Activated T-cell treated with anti-CD3 and anti-CD28 coated beads, Interleukin-2, amount 50 U/mL, for 24 hours (primary cell): ENCODE measurements at places on chromosomes 4 and X.
A peak's percentile ranks its signal among the peaks of the same experiment; 100 is the strongest.

GRCh38 chrX:37726346-37726745 lies 40.8 kb downstream of the XK start:
- DNase-seq: no peak
- no peaks in the 10 kb centered on the region for H3K4me1 ChIP-seq
- H3K36me3 ChIP-seq: no peaks in the 10 kb centered on the region
- no peak overlapping the region for H3K27ac ChIP-seq

GRCh38 chr4:15769202-15769601 lies 8.9 kb upstream of the CD38 start:
- H3K27me3 ChIP-seq: peaks cover 3% of the 10 kb centered on the region
- peaks cover 74% of the 10 kb centered on the region for H3K4me1 ChIP-seq
- no peak for DNase-seq
- no peak overlapping the region for H3K4me3 ChIP-seq
- H3K36me3 ChIP-seq: no peaks in the 10 kb centered on the region

DNA sequence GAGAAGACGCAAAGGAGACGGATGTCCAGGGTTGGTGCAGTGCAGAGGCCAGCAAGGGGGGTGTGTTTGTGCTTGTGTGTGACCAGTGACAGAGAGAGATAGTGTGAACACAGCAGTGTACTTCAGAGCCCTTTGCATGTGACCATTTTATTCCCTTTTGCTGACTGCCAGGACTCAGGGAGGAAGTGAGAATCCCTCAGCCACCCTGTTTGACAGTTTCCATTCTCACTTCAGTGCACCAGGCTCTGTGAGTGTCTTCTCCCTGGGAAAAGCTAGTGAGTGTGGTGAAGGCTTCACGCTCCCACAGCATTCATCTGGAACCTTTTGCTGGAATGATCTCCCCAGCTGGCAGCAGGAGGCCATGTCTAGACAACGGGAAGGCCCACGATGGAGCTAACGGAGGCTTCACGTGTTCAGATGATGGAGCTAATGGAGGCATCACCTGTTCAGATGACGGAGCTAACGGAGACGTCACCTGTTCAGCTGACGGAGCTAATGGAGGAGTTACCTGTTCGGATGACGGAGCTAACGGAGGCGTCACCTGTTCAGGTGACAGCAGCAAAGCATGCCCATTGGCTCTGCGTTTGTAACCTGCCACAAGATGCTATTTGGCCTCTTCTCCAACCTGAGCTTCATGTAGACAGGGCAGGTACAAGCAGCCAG lies 195.4 kb downstream of the AFAP1 start:
- no peak for DNase-seq
- H3K4me3 ChIP-seq: no peak overlapping the region
- no peak overlapping the region for H3K27ac ChIP-seq
- no peaks in the 10 kb centered on the region for H3K27me3 ChIP-seq
- H3K4me1 ChIP-seq: peaks cover 7% of the 10 kb centered on the region

DNA sequence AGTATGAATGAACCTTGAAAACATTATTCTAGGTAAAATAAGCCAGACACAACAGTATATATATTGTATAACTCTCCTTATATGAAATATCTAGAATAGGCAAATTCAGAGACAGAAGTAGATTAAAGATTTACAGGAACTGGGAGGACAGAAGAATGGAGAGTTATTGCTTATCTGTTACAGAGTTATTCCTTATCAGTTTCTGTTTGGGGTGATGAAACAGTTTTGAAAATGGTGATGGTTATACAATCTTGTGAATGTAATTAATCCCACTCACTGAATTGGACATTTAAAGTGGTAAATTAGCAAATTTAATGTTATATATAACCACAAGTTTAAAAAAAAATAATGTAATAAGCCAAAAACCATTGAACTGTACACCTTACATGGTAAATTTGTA lies 14.5 kb upstream of the EXOC1 start:
- H3K4me3 ChIP-seq: no peak overlapping the region
- no peak for DNase-seq
- no peaks in the 10 kb centered on the region for H3K4me1 ChIP-seq
- H3K27ac ChIP-seq: no peak overlapping the region

GRCh38 chr4:181301735-181302710 lies 941.2 kb upstream of the TENM3 start:
- DNase-seq: no peak
- H3K27ac ChIP-seq: no peak overlapping the region
- H3K4me3 ChIP-seq: no peak overlapping the region
- no peaks in the 10 kb centered on the region for H3K36me3 ChIP-seq
- H3K27me3 ChIP-seq: no peaks in the 10 kb centered on the region
- no peaks in the 10 kb centered on the region for H3K4me1 ChIP-seq

DNA sequence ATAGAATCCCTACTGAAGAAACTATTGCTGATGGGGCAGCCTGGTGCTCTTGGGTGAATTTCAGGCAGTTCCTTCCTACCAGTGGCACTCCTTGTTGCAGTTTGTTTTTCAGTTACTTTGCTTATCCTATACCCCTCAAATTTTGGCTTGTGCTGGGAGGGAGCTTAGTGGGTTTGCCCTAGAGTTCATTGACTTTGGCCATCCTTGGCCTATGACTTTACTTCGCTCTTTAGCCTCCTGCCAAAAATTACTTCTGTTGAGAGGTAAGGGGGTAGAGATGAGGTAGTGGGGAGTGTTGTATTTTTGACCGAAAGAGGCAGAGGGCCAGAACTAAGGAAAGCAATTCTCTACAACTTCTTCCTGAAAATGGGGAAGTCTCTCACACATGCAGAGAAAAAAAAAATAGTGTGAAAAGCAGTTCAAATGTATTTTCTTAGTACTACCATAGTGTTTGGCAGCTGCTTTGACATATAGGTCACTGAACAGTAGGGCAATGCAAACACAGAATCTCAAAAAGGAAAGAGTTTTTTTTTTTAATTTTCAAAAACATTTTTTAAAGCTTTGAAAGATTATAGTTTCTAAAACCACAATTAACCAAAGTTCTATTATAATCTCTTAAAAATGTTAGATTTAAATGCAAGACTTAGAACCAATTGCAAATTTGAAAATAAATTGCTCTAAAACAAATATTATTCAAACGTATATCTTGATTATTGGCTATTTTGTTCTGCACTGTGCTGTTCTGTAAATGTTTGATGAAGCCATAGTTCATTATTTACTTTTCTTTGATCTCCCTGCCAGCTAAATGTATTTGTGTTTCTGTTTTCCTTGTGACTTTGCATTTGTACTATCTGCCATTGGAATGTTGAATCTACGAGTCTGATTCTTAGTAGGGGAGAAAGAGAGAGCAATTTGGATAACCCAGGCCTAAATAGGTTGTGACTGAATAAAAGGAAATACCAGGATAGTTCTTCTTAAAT lies 73.6 kb downstream of the DCK start:
- no peaks in the 10 kb centered on the region for H3K4me1 ChIP-seq
- DNase-seq: no peak
- H3K27me3 ChIP-seq: no peaks in the 10 kb centered on the region
- H3K27ac ChIP-seq: no peak overlapping the region
- no peaks in the 10 kb centered on the region for H3K36me3 ChIP-seq

DNA sequence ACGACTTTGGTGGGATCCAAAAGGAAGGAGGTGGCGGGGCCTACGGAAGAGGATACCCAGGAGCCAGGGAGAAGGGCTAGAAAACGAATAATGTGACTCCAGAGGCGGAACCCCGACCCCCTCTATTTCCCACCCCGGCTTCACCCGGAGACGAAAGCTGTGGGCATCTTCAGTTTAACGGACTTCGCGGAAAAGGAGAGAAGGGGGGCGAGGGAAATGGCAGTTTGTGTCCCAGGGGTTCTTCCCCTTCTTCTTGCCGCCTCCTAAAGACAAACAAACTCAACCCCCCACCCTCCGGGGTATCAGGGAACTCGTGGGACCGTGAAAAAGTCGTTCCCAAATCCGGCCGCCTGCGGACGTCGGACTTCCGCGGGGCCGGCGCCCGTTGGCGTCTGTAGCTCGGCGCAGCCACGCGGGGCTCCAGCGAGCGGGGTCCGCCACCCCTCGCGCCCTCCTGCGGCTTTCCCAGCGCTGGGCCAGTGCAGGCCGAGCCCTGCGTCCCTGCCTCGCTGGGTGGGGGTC lies 3.6 kb upstream of the LEF1 start:
- peak overlapping the region; percentile 92 for H3K4me3 ChIP-seq
- peak overlapping the region; percentile 89 for H3K27ac ChIP-seq
- H3K27me3 ChIP-seq: peaks cover 14% of the 10 kb centered on the region
- peaks cover 53% of the 10 kb centered on the region for H3K4me1 ChIP-seq

- H3K4me1 ChIP-seq: peaks cover 6% of the 10 kb centered on the region
- peaks cover 34% of the 10 kb centered on the region for H3K27me3 ChIP-seq
Measured at GRCh38 chr4:151567056-151567455, 158.1 kb downstream of the FHIP1A start.

GRCh38 chr4:9782136-9782436 lies 652 bp downstream of the DRD5 start:
- DNase-seq: no peak
- no peak overlapping the region for H3K4me3 ChIP-seq
- H3K4me1 ChIP-seq: no peaks in the 10 kb centered on the region
- no peak overlapping the region for H3K27ac ChIP-seq
- no peaks in the 10 kb centered on the region for H3K36me3 ChIP-seq

GRCh38 chr4:105978684-105979296 lies 83.5 kb downstream of the NPNT start:
- DNase-seq: no peak
- H3K27me3 ChIP-seq: no peaks in the 10 kb centered on the region
- no peaks in the 10 kb centered on the region for H3K4me1 ChIP-seq

DNA sequence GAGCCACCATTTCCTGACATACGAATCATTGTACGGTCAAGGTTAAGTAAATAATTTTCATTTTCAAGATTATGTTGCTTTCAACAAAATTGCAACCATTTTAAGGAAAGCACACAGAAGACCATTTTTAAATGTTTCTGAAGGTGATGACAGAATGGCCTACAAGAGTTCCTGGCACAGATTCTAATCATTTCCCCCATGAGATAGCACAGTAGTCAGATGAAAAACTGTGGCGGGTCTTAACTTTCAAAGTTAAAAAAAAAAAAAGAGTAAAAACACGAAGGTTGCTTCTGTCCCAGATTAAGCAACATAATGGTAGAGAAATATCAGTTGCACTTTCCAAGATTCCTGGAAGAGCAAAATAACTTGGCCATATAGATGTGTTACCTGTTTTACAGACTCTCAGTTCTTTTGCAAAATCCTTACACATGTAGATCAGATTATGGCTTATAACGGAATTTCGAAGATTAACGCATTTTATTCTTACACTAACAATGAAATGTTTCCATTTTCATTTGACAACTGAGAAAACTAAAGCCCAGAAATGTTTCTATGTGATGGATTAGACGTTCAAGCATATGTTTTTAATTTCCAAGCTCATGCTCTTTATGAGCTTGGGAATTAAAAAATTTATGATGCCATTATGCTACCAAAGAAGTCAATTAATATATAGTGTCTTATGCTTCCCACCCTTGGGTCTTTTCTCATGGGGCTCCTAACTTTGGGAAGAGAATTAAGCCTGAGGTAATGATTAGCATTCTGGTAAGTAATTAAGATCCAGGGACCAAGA lies 335.1 kb upstream of the CLNK start:
- no peak overlapping the region for H3K4me3 ChIP-seq
- no peak for DNase-seq
- H3K27ac ChIP-seq: no peak overlapping the region
- no peaks in the 10 kb centered on the region for H3K27me3 ChIP-seq

DNA sequence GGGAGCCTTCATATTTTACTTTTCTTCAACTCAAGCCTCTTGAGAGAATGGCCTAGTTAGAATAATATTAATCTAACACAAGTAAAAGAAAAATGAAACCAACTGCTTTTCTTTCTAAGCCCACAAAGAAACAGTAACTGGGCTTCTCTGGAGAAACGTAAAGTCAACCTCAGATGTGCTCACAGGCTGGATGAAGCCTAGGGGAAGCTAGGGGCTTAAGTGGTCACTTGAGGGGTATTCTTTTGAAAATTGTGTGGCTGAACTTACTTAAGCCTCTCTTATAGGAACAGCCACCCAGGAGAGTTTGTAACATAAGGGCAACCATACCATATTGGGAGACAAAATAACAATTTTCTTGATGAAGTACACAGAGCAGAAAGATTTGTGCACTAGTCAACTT lies 279.0 kb downstream of the SPRY1 start:
- DNase-seq: no peak
- H3K4me3 ChIP-seq: no peak overlapping the region
- no peaks in the 10 kb centered on the region for H3K36me3 ChIP-seq
- H3K27ac ChIP-seq: no peak overlapping the region
- H3K27me3 ChIP-seq: peaks cover 63% of the 10 kb centered on the region

DNA sequence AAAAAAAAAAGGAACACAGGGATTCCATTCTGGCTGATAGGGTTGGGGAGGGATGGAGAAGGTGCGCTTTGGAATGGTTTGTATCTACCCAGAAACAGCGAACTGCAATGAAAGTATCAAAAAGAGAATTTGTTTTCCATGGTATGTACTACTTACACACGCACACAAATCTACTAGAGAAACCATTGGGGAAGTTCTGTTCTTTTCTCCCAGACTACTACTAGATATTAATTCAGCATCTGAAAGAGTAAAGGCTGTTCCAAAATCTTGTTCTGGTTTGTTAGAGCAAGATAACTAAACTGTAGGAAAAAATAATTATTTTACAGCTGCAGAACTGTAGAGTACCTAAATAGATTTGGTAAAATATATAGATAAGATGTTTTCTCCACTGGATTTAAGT lies 118.4 kb downstream of the CBR4 start:
- no peak overlapping the region for H3K4me3 ChIP-seq
- H3K27ac ChIP-seq: no peak overlapping the region
- peaks cover 8% of the 10 kb centered on the region for H3K36me3 ChIP-seq
- no peaks in the 10 kb centered on the region for H3K4me1 ChIP-seq

DNA sequence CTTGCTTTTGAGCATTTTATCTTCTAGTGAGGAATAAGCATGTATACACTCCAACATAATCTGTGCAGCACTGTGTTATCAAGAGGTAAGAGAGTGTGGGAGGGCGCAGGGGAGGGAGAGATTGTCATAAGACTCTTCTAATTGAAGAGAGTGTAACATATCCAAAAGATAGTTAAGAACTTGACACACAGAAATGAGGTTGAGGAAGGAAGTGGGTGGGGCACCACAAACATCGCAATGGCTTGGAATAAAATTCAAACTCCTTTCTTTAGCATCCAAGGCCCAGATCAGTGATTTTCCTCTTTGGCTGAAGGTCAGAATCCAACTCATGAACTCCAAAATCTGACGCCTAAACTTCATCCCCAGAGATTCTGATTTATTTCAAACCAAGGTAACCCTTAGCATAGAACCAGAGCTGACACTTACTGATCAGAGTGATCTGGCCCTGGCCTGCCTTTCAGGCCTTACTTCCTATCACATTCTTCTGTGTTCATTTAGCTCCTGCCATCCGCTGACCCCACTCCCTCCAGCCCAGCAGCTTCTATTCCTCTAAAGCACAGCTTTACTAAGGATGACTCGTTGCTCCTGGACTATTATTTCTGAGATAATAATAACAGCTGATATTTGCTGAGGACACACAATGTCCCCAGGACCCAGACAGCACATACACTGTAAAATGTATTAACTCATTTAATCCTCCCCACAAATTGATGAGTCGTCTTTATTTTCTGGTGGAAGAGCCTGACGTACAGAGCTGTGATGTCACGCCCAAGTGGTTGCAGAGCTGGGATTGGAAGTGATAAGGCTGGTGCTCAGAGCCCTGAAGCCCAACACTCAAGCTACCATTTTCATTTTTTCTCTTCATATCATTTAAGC lies 10.6 kb upstream of the CTSO start:
- H3K27me3 ChIP-seq: peaks cover 15% of the 10 kb centered on the region
- peaks cover 11% of the 10 kb centered on the region for H3K4me1 ChIP-seq
- H3K4me3 ChIP-seq: no peak overlapping the region
- H3K27ac ChIP-seq: no peak overlapping the region
- no peaks in the 10 kb centered on the region for H3K36me3 ChIP-seq
